ENCODE measurements at places on chromosomes 6 and 20.

DNA sequence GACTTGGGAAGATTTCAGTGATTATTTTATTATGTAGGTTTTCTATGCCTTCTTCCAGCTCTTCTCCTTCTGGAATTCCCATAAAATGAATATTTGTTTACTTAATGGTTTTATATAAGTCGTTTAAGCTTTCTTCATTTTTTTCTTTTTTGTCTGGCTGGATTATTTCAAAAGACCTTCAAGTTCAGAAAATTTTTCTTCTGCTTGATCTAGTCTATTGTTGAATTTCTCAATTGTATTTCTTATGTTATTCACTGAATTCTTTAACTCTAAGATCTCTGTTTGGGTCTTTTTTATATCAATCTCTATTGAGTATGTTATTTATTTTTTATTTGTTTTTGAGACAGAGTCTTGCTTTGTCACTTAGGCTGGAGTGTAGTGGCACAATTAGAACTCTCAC is 117.4 kb downstream of the CEP57L1 start:
- no peak for DNase-seq

DNA sequence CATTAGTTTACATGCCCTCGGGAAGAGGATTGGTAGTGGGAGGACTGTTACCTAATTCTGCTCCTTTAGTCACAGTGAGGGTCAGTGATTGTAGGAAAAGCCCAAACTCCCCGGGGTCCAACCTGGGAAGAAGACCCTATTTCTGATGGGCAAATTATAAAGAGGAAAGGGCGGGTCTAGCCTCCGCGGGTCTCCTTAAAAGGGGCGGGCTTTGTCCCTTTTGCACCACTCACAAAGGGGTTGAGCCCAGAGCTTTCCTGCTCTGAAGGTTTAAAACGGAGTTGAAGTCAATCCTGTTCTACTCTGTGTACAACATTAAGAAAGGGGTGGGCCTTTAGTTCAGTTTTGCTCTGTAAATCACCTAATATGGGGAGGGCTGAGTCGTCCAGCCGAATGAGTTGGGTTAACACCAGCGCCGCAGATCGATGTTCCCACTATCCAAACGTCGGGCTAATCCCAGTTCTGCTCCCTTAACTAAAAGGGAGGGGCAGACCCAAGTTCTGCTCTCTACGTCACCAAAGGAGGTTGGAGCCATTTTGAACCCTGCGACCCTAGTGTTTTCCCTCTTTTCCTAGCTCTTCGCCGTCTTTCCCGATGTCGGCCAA is 920 bp upstream of the RNF5 start:
- DNase-seq, result peak; percentile 81

DNA sequence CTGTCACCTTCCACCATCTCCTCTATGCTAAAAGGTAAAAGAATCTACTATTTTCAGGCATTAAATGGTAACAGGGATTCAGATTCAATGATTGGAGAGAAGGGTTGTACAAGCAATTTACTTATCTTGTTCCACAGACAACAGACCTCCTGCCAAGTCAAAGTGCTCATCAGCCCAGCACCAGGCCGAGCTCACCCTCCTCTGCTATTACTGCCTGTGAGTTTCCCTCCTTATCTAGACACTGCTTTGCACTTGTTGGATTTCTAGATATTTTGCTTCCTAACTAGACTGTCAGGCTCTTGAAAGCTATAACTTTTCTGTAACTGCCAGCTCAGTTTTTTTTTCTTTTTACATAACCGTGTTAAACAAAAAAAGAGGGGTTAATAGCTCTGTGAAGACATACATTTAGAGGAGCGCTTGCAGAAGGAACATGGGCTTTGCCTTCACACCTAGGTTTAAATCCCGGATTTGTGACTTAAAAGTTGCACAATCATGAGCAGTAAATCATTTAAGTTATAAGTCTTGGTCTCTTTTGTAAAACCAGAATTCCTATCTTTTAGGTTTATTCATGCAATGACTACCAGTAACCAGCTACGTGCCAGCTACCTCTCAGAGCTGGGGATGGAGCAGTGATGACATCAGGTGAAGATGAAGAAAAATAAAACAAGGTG is 1.1 kb upstream of the FAM162B start:
- DNase-seq, result no peak

DNA sequence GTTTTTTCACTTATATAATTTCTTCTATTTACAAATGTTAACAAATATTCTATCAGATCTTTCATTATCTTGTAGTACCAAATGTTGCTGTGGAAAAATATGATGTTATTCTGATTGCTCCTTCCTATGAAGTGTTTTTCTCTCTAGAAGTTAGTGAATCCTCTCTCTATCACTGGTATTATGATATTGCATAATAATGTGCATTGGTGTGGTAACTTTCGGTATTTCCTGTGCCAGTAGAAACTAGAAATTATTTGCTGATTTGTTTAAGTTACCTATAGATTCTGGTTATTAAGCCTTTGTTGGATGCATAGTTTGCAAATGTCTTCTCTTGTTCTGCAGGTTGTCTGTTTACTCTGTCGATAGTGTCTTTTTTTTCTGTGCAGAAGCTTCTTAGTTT is 342.5 kb downstream of the CENPW start:
- DNase-seq, result no peak

- DNase-seq, result no peak
Measured at GRCh38 chr6:126063512-126064146, 77.3 kb downstream of the TRMT11 start.

GRCh38 chr20:44085616-44086434 is 101.2 kb downstream of the JPH2 start:
- no peak for DNase-seq

DNA sequence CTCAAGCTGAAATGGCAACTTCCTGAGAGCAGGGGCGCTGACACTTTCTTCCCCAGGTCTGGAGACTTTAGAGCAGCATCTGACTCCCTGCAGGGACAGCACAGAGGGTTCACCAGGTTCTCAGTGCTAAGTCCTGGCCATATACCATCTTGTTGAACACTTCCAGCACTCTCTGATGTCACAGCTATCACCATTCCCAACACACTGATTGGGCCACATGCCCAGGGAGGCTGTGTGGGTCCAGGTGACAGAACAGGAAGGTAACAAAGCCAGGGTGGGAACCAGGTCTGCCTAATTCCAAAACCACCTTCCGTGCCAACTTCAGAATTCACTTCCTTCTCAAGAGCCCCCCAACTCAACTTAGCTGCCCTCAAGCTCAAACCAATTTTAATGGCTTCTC is 4.3 kb downstream of the APCDD1L start:
- no peak for DNase-seq

- no peak for DNase-seq
Measured at GRCh38 chr6:56746767-56747504, 104.2 kb upstream of the DST start.

DNA sequence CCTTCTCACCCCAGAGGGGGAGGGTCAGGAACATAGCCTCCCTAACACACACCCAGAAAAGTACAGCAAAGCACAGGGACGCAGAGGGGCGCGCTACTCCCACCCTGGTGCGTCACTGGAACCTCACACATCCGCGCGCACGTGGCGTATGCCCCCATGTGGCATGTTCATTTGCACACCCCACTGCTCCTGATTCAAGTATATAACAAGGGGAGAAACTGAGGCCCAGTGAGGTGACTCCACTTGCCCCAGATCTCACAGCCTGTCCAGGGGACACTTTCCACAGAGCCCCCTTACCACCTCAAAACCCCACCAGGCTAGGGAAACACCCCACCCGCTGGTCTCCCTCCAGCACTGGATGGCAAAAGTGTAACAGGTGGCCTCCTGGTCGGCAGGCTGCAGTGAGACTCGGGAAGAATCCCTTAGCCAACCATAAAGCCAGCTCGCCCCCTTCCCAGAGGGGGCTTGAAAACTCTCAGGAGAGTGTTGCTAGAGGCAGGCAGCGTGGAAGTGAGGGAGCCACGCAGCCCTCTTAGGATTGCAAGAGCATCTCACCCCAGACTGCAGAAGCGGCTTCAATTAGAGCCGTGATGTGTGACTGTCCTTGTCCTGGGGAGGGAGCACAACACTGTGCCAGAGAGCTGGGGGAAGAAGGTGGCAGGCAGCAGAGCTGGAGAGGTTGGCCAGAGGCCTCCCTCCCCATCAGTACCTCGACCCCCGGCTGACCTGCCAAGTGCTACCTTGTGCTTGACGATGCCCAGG is at the start of gene GRM4:
GRM4 (minus strand) TSS at position 67 of the 762 bp plus-strand sequence. CDS start 12,591 bp downstream, outside the sequence.
- DNase-seq, result no peak

- no peak for DNase-seq
Measured at GRCh38 chr6:55456016-55456415, 123.0 kb downstream of the HMGCLL1 start.

GRCh38 chr6:29547573-29547972 is 12.0 kb downstream of the UBD start:
- DNase-seq, result no peak

- DNase-seq, result no peak
Measured at GRCh38 chr20:45378191-45378590, at the start of gene TP53TG5. Gene TP53TG5, minus strand, starts transcription at chr20:45378325. Its CDS starts 89 bp downstream, at chr20:45378236.

- peak; percentile 47 for DNase-seq
Measured at GRCh38 chr6:42451333-42452170, at the start of gene TRERF1. Gene TRERF1, minus strand, starts transcription at chr6:42451926. Its CDS starts 182,336 bp downstream, at chr6:42269590.

DNA sequence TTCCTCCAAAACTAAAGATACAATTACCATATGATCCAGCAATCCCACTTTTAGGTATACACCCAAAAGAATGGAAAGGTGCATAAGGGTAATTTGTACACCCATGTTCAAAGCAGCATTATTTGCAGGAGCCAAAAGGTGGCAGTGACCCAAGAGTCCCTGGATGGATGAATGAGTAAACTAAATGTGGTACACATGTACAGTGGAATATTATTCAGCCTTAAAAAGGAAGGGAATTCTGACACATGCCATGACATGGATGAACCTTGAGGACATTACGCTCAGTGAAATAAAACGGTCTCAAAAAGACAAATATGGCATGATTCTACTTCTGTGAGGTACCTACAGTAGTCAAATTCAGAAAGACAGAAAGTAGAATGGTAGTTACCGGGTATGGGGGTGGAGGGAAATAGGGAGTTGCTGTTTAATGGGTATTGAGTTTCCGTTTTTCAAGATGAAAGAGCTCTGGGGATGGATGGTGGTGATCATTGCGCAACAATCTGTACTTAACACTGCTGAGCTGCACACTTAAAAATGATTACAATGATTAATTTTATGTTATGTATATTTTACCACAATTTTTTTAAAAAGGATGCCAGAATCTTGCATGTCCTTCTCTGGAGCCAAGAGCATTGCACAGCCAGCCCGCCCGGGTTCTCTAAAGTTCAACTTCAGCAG is 518.9 kb upstream of the JARID2 start:
- no peak for DNase-seq

DNA sequence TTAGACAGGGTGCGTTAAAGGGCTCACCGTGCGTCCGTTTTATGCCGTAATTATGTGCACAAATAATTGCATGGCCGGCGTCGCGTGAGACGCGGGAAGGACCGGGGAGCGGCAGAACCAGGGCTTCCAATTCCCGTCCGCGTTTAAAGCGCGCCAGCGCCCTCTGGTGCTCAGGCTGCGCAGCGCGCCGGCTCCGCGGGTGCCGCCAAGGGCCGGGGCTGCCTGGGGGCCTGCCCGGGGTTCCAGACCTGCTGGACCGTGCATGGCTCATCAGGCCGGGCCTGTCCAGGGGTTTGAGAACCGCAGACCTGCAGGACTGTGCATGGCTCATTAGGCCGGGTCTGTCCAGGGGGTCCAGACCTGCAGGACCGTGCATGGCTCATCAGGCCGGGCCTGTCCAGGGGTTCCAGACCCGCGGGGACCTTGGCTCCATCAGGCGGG is 369.0 kb downstream of the THBS2 start:
- DNase-seq, result peak; percentile 13

DNA sequence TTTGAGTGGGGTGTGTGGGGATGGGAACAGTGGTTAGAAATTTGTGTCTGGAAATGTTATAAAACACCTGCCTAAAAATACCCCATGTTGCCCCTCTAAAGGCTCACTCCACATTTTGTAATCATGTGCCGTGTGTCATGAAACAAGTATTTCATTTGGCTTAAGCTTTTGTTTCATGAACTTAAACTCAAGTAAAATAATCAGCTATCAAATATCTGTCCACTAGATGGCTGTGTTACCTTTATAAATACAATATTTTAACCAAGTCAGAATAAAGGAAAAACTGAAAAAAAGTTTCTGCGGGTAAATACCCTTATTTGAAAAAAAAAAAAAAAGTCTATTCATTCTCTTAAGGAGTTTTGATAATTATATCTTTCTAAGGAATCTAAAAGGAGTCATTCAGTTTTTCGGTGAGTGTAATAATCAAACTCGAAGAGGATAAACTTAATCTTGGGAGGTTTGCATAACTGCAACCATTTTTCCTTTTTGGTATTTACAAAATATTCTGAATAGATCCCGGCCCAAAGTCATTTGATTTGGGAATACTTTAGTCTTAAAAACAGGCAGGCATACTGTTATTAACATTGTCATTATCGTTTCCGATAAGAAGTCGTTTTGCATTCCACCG is 29.9 kb upstream of the MTRF1L start:
- DNase-seq, result no peak
